Putamen (tissue), 1 donor: ENCODE measurements at places on chromosomes 4 and X.

- DNase-seq: no peak
These were observed 581.4 kb upstream of the AADAT start for GRCh38 chr4:170671171-170671570.

DNA sequence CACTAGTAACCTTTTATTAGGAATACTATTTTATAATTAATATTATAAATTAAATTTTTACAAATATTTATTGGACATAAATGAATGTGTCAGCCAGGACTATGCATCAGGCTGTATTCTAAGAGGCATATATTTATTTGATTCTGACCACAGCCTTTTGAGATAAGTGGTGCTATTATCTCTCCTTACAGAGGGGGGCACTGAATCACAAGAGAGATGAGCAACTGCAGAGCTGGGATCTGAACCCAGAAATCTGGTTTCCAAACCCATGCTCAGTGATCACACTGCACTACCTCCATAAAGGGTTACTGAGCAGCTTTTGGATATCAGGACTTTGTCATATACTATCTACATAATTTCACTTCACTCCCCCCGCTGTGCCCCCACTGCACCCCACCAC lies 322.0 kb downstream of the TMA16 start:
- no peak for DNase-seq

GRCh38 chr4:186264660-186265059 lies 1.3 kb upstream of the F11 start:
- no peak for DNase-seq

GRCh38 chr4:122716825-122717448 lies 15.6 kb upstream of the BBS12 start:
- peak; percentile 47 for DNase-seq

DNA sequence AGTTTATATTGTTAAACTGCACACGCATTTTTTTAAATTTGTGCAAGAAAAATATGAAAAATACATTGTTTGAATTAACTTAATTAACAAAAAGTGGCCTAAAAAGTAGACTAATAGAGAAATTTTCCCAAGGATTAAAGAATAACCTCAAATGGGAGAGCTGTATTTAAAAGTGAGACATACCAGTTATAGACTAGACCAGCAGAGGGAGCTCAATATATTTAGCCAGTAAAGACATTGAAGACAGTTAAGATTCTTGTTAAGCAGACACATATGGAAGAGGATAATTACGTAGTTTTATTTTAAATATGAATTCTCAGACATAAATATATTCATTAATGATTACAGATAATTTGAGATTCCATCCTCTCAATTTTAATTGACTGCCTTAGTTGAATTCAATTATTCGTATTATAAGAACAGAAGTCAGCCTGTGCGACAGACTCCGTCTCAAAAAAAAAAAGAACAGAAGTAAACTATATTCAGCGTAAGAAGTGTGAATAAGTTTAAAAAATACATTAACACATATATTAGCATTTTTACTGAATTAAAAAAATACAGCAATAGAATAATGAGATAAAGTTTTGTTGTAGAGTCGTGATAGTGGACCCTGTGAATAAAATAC lies 64.8 kb downstream of the GLRA3 start:
- DNase-seq: peak; percentile 31
